AG20443 (cell line): ENCODE measurements at places on chromosomes 12 and 14.

DNA sequence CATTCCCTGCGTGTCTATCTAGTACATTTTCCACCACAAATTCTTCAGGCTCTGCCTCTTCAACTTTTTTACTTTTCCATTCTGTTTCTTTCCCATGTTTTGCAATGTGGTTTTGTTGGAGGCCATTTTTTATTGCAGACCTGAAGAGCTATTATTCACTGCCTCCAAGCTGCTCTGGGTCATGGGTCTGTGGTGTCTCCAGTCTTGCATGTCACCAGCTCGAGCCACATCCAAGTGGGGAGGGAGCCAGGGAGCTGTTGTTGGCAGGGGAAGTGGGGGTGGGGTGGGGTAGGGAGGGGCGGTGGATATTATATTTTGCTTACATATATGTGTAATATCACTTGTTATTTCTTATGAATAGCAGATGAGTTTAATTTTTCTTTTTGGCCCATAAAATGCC is 69.1 kb downstream of the VEZT start:
- no peak for DNase-seq

GRCh38 chr12:111964935-111965334 is 48.0 kb downstream of the TMEM116 start:
- DNase-seq, result no peak

- DNase-seq, result peak; percentile 40
Measured at GRCh38 chr12:110921262-110921661, 883 bp upstream of the MYL2 start.

GRCh38 chr14:103225062-103225461 is 101.8 kb downstream of the TNFAIP2 start:
- DNase-seq, result no peak

GRCh38 chr14:57389646-57390036 is 745 bp upstream of the NAA30 start:
- no peak for DNase-seq

DNA sequence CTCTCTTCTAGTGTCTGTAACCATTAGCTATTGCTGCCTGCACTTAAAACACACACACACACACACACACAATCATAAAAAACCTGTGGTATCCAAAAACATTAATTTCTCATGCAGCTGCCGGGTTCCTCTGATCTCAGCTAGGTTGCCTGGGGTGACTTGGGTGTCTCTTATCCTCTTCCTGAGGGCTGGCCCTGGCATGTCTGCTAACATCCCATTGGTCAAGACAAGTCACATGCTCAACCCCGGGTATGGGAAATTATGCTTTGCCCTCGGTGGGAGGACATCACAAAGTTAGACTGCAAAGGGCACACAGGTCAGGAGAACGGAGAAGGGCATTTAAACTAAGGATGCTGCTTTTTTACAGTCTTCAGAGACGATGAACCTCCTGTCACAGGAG is 55.7 kb downstream of the TRPV4 start:
- peak; percentile 70 for DNase-seq

DNA sequence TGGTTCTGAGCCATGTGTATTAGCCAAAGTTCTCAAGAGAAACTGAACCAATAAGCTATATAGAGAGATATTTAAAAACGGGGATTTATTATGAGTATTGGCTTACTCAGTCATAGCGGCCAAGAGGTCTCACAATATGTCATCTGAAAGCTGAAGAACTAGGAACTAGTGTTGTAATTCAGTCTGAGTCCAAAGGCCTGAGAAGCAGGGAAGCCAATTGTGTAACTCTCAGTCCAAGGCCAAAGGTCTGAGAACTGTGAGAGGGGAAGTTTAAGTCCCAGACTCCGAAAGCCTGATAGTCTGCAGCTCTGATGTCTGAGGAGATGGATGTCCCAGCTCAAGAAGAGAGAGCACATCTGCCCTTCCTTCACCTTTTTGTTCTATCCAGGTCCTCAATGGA is 344.8 kb upstream of the USP15 start:
- DNase-seq, result no peak

DNA sequence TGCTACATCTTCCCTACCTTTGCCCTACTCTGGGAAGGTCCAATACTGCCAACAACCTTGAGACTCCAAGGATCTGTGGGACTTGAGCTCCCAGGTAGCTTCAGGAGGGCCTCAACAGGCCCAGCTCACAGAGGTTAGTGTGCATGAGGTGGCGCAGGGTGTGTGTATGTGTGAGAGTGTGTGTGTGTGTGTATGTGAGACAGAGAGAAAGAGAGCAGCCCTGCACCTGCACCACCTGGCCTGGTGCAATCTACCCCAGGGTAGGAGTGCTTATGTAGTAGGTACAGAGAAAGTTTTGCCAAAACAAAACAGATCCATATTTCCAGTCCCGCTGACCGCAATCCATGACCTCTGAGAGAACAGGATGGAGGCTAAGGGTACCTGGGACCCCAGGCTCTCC is 24.6 kb downstream of the TMEM229B start:
- no peak for DNase-seq

- DNase-seq, result no peak
Measured at GRCh38 chr12:10369557-10370415, 20.1 kb downstream of the KLRK1 start.

DNA sequence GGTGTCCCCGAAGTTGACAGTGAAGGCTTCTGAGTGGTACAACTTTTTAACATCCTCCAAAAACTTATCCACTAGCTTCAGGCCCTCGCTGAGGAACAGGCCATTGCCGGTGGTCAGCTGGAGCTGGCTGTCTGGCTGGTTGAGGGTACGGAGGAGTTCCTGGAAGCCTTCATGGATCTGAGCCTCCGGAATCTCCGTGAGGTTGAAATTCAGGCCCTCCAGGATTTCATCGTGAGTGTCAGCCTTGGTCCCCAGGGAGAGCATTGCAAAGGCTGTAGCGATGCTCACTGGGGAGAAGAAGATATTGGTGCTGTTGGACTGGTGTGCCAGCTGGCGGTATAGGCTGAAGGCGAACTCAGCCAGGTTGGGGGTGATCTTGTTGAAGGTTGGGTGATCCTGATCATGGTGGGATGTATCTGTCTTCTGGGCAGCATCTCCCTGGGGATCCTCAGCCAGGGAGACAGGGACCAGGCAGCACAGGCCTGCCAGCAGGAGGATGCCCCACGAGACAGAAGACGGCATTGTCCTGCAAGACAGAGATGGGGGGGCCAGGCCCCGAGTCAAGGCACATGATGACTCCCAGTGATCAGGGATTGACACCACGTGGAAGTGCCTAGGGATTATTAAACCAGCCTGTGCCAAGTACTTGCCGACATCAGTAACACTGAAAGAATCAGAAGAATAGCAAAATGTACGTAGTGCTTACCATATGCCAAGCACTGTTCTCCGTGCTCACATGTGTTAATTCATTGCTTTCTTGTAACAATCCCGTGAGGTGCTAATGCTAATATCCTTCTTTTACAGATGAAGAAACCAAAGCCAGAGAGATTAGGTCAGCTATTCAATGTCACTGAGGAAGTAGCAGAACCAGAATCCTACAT is 5.4 kb downstream of the SERPINA1 start:
- no peak for DNase-seq

DNA sequence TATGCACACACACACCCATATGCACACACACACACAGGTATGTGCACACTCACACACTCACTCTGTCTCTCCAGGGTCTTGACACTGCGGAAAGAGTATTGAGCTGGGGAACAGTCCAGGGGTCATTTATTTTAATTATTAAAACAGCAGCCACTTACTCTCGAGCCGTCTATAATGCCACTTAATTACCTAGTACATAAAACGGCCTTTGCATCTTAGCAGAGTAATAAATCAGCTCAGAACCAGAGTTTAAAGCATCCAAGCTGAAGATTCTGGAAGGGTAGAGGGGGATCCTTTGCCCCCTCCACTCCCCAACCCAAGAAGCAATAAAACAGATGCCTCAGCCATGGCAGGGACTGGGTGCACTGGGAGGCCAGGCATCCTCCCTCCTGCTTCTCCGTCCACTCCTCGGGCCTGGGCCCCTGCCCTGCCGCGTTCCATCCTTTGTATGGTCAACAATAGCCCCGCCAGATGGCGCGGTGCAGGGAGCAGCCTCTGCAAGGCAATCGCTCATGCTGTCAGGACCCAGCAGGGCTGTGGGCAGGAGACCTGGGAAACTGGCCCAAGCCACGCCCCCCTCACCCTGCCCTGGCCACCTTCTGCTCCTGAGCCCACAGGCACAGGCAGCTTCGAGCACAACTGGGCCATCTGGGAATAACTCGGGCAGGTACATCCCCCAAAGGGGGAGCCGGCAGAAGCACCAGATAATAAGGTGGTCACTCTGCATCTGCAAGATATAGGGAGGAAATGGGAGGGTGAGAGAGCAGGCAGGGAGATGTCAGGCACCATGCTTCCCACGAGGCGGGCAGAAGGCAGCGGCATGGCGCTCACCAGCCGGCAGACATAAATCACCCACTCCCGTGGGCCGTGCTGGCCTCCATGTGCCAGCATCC is 40.9 kb downstream of the CCDC85C start:
- peak; percentile 84 for DNase-seq

DNA sequence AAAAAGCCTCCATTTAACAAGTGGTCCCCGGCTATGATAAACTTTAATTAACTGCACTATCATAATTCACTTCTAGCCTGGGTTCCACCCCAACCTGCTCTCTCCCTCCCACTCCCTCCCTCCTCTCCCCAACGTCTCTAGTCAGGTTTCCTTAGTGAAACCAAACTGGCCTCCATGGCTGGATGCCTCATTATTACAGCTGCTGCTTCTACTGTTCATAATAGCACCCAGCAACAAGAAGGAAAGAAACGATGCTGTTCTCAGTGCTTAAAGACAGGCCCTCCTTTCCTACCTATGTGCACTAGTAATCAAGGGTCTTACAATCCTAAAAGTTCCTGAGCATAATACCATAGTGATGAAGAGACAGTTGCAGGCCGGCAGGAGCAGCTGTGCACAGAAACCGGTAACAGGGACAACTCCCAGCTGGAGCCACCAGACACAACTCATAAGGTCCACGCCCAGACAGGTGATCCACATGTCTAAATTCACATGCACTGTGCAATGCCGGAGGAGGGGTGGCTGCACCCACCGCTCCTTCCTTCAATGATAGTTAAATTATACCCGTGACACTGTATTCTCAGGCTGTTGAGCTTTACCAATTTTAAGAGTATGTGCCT is 6.2 kb downstream of the IRF2BPL start:
- DNase-seq, result no peak

DNA sequence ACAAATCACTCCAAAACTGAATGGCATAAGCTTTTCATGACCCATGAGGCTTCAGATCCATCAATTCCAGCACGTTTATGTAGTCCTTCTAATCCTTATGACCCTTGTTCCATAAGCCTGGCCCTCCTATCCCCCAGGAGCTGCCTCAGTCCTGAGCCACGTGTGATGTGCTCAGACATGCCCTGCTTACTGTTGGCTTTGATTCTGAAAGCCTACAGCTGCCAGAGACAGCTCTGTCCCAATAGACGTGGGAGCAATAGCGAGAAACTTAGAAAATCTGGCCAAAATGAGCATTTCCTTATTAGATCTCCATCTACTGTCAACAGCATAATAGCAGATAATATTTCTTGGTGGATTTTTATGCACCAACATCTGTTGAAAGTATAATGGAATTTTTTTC is 33.2 kb downstream of the DUSP6 start:
- DNase-seq, result no peak

- DNase-seq, result no peak
Measured at GRCh38 chr14:76716285-76716684, 45.0 kb upstream of the VASH1 start.

GRCh38 chr12:32718926-32719325 is 36.8 kb downstream of the YARS2 start:
- DNase-seq, result no peak

DNA sequence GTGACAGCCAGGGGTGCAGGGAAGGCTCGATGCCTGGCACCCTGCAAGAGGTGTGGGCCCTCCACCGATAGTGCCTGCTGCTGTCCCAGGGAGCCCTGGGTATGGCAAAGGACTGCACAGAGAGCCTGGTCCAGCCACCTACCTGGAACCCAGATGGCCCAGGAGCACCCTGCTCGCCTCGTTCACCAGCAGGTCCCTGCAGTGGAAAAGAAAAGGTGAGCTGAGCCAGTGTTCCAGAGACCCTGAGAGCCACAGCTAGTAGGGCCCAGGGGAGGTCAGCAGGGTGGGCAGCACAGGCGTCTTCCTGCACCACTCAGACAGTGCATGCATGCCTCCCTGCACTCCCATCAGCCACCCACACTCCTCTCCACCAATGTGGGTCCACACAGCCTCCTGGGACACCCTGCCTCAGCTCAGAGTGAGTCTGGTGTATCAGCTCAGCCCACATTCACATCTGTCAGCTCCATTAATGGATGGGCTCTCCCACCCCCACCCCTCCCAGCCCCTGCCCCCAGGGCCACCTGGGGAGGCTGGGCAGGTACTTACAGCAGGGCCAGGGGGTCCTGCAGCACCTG is 20.2 kb downstream of the TMEM106C start:
- no peak for DNase-seq

DNA sequence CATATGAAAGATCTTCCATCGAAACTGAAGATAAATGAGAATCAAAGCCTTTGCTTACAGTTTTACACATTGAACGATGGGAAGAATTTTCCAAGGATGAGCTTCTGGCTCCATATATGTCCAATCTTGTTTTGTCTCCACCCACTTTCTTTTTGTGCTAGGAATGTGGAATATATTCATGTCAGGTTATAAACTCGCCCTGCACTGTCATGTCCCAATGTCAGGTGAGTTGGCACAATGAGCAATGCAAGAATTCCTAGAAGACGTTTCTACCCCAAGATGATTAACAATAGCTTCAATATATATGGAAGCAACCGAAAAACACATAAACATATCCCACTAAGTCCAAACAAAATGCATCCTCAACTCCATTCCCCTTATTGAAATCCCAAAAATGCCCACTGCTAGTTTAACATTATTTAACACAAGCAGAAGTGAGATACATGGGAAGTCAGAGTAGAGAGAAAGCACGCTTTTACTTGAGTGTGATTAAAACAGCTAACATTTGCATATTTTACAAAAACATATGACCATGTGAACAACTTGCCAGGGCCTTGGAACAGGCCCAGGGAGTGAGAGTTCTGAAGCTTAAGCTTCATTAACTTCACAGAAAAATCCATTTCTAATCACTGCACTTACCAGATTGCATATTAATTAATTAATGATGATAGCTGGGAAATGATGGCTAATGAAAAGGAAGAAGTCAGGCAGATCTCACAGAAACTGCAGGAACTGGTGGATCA is 233.9 kb downstream of the GXYLT1 start:
- no peak for DNase-seq

GRCh38 chr12:46266869-46267574 is 1.8 kb downstream of the SLC38A1 start:
- peak; percentile 67 for DNase-seq

GRCh38 chr12:1928439-1929121 is 10.1 kb upstream of the CACNA2D4 start:
- DNase-seq, result no peak

- DNase-seq, result peak; percentile 7
Measured at GRCh38 chr12:90712671-90713070, 242.3 kb downstream of the CCER1 start.

- no peak for DNase-seq
Measured at GRCh38 chr12:93758801-93759373, 81.7 kb downstream of the CRADD start.

GRCh38 chr12:50353869-50354593 is 42.4 kb downstream of the FAM186A start:
- DNase-seq, result no peak

- no peak for DNase-seq
Measured at GRCh38 chr12:55636116-55636655, 506 bp upstream of the OR10P1 start.

- DNase-seq, result peak; percentile 16
Measured at GRCh38 chr14:88825078-88825458, 617 bp downstream of the TTC8 start.

- DNase-seq, result no peak
Measured at GRCh38 chr14:53929871-53930715, 26.5 kb downstream of the BMP4 start.
